NCI-H2107 (cell line): ENCODE measurements at places on chromosomes 2 and 18.

DNA sequence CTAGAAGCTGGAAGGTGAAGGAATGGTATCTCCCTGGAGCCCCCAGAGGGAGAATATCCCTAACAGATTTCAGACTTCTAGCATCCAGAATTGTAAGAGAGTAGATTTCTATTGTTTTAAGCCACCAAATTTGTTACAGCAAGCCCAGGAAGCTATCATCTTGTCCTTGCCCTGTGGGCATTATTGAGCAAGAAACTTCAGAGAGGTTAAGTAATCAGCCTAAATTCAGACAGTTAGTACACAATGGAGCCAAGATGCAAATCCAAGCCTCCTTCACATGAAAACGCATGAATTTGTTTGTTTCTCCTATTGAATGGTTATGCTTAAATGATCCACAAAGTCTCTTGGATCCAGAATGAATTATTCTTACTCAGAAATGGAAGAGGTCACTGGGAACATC is 55.2 kb upstream of the TRIB2 start:
- DNase-seq = no peak

DNA sequence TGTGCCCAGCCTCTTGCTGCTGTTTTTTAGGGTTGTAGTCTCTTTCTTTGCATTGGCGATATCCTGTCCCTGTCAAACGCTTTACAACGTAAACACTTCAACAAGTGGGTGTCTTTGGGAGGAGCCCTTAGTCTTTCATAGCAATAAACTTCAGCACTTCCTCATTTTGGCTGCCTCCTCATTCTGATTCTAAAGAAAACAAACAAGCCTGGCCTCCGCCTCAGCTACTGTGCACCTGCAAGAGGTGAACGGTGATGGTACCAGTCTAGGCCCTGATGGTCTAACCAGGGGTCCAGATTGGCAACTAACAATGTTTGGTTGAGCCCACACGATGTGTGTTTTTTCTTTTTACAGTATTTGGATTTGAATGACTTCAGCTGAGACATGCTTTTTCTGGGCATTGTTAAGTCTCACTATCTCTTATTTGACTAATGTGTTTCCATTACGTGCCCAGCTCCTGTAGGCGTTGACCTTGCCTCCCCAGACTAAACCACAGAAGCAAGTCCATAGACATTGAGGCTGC is 53.2 kb upstream of the CUL3 start:
- DNase-seq = no peak

DNA sequence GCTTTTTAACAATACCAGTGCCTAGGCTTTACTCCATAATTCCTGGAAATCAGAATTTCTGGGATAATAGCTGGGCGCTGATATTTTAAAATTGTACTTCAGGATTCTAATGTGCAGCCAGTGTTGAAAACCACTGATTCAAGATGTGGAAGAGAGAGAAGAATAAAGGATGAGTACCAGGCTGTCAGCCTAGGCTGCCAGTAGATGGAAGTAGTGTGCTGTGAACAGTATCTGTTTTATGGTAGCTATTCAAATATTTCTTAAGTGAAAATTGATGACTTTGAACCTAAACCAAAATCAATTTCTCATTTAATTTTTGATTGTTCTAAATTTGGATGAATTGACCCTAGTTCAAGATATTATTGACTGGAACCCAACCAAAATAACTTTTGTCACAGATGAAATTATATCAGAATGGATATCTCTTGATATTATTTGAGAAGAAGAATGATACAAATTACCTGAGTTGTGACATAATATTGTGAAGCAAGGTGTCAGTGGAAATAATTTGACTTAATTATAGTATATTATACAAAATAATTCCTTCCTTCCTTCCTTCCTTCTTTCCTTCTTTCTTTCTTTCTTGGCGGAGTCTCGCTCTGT is 88.0 kb downstream of the COMMD1 start:
- DNase-seq = no peak

GRCh38 chr2:174585146-174585545 is 12.5 kb downstream of the WIPF1 start:
- no peak for DNase-seq

DNA sequence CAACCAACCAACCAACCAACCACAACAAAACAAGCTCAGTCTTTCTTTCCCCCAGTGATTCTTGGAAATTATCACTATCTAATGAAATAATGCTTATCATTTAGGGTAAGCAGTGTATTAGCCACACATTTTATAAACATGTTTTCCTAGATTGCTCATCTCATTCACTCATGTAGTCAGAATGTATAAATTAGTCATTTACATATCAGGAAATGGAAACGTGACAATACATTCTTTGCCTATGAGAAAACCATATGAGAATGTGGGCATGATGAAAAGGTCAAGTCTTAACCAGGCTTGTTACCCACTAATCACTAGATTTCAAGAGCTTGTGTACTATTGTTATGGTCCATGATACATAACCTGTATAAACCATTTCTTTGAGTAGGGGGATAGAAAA is 1583.4 kb upstream of the PIK3C3 start:
- no peak for DNase-seq

DNA sequence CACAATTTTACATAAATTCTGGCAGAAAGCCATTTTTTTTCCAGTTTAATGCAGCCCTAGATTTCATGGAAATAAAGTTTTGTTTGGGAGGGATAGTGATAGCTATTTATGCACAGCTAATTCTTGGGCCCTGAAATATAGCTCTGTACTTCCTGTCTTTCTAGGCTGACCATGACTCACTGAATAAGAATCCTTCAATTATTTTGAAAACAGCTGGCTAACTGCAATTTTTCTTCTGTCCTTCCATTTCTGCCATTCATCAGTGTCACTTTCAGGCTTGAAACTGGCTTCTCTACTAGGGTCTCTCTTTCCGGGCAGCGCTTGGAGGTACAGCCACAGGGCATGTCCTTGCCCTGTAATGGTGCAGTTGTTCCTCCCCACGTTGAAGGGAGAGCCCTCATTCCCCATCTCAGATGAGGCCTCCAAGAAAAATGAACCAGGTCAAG is 97.1 kb upstream of the TMEM178A start:
- DNase-seq = no peak

DNA sequence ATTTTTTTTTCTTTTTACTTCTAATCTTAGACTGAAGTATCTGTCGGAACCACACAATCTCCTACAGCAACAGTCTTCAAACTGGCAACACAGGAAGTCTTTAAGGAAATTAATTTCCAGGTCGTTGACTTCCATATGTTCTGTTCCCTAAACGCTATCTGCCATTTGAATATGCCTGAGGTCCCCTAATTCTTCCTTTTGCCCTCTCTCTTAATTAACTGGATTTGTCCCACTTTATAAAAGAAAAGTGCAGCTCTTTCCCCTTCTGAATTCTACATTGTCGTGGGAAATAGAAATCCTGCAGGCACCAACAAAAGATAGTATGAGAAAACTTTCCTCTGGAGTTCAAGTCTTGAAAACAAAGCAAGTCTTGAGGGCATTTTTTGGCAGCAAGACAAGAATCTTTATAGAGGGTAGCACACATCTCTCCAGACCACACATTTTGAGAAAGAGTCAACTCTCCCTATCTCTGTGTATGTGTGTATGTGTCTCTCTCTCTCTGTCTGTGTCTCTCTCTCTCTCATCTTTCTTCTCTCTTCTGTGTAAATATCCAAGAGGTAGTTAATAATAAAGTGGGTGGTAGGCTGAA is 879.8 kb downstream of the SOCS6 start:
- DNase-seq = no peak

GRCh38 chr2:137888845-137889244 is 75.4 kb upstream of the HNMT start:
- DNase-seq = peak; percentile 13

DNA sequence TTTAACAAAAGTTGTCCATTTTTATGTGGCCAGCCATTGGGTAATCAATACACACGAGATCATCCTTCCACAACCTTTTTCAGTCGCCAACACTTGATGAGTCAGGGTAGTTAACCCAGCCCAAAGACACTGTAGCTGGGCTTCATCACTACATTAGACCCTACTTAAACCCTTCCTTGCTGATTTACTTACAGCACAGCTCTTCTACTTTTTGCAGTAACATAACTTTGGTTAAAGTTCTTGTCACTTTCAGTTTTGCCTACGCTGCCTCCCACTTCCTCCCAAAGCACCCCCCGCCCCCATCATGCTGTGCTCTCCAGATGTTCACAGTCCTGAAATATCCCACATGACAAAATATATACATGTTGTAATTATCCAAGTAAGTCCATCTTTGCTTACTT is 103.6 kb downstream of the CDK15 start:
- no peak for DNase-seq

DNA sequence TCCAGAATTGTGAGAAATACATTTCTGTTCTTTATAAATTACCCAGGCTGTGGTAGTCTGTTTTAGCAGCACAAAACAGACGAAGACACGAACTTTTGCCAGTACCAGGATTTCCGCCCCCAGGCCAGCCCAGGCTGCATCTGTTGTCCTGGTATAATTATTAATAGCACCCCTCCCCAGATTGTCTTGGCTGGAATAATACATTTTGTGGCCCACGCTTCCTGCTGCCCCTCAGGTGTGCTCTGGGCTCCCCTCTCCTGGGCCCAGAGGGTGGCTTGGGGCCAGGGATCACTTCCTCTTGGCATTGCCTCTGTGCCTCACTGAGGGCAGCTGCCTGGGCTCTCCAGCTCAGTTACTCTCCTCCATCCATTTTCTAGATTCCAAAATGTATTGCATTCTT is 102.1 kb upstream of the HS6ST1 start:
- no peak for DNase-seq

GRCh38 chr18:57175532-57175931 is 28.6 kb downstream of the BOD1L2 start:
- no peak for DNase-seq
